CD4-positive, alpha-beta T cell treated with Interleukin-10 for 1 hour (primary cell): ENCODE measurements at places on chromosomes 3 and 15.

DNA sequence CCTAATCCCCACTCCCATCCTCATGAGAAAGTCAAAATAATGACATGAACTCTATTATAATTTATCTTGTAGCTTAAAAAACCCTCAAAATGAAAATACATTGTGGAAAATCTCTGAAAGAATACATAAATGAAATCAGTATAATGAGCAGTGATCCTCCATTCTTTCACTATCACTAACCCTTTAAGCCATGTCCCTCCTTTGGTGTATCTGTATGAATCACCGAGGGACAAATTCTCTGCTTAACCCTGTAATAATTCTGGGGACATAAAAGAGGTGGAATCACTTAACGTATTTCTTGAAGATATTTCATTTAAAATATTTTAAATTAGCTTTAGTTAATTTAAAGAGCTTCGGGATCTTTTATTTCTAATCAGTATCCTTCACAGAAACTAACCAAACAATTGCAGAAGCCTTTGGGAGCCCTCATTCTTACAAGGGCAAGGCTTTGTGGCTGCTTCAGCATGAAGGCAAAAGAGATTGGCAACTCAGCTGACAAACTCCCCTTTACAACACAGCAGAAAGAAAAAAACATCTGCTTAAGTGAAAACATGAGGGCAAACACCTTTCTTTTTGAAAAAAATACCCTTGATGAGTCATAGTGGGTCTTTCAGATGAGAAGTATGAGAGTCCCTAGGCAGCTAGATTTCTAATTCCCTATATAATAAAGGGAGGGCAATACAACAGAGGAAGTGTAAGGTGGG lies 44.0 kb upstream of the ALCAM start:
- DNase-seq: no peak

GRCh38 chr15:69976366-69976994 lies 121.2 kb downstream of the TLE3 start:
- DNase-seq: peak; percentile 41

- no peak for DNase-seq
Measured at GRCh38 chr3:50338965-50339364, 1.7 kb downstream of the RASSF1 start.

- DNase-seq: no peak
Measured at GRCh38 chr3:59186725-59187124, 136.9 kb upstream of the CFAP20DC start.

DNA sequence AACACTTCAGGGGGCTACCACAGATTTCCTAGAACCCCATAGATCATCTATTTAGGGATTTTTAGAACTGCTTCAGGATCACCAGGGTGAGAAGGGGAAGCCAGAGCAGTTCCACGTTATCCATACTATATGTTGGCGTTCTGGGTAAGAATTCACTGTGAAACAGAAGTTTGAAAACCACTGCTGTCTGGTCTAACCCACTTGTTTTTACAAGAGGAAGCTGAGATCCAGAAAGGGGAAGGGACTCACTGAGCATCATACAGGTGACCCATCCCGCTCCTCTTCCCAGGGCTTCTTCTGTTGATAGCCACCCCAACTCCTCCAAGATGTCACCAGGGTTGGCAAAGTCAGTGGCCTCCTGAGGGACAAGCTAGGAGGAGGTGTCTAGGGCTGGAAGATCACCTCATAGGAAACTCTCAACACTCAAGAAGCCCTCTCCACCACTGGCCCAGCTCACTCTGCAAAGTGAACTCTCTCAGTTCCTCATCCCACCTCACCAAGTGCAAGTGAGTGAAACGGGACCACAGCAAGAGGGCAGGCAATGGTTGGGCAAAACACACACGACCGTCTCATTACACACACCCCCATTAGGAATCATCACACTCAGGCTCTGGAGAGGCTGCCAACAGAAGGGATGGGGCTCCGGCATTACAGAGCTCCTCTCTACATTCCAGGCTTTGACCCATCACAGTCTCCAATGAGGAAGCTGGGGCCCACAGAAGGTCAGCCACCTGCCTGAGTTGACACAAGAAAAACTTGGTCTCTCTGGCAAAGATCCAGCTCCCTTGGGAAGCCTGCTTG lies 1.8 kb downstream of the DAPK2 start:
- no peak for DNase-seq

DNA sequence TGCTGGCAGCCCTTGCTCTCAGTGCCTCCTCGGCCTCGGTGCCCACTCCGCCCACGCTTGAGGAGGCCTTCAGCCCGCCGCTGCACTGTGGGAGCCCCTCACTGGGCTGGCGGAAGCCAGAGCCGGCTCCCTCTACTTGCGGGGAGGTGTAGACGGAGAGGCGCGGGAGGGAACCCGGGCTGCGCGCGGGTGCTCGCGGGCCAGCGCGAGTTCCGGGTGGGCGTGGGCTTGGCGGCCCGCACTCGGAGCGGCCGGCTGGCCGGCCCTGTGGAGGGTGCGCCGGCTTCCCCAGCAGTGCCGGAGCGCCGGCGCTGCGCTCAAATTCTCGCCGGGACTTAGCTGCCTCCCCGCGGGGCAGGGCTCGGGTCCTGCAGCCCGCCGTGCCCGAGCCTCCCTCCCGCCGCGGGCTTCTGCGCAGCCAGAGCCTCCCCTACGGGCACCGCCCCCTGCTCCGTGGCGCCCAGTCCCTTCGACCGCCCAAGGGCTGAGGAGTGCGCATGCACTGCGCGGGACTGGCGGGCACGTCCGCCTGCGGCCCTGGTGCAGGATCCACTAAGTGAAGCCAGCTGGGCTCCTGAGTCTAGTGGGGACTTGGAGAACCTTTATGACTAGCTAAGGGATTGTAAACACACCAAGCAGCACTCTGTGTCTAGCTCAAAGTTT lies 231.5 kb downstream of the EFHB start:
- DNase-seq: no peak

DNA sequence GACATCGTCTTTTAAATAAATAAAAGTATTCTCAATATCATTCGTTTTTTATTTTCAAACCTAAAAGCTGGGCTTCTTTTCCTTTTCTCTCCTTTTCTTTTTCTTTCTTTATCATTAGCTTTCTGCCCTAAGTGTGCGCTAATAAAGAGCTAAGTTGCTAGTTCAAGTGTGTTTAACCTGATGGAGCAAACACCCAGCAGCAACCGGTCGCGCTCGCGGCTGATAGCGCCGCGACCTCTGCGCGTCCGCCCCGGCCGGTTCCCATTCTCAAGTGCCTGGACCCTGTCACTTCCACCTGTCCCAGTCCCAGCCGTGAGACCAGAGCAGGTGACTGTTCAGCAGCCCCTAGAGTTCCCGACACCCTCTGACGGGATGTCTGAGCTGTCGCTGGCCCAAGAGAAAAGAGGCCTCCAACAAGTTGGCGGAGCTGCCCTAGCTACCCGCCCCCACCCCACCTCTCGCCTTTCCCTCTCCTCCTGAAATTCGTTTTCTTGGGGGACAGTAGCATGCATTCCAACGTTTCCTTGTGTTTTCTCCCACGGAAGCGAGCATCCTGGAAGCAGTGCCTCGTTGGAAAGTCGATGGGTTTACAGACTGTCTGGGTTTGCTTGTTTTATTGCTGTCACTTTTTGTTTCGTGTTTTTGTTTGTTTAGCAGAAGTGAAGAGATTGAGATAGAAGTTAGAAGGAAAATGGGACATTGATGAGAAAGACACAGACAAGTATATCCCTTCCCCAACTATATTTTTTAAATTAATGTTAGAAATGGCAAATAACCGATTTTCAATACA lies 3.1 kb upstream of the MECOM start:
- DNase-seq: no peak

- DNase-seq: peak; percentile 43
Measured at GRCh38 chr15:82986442-82986780, 401 bp downstream of the RAMAC start.

DNA sequence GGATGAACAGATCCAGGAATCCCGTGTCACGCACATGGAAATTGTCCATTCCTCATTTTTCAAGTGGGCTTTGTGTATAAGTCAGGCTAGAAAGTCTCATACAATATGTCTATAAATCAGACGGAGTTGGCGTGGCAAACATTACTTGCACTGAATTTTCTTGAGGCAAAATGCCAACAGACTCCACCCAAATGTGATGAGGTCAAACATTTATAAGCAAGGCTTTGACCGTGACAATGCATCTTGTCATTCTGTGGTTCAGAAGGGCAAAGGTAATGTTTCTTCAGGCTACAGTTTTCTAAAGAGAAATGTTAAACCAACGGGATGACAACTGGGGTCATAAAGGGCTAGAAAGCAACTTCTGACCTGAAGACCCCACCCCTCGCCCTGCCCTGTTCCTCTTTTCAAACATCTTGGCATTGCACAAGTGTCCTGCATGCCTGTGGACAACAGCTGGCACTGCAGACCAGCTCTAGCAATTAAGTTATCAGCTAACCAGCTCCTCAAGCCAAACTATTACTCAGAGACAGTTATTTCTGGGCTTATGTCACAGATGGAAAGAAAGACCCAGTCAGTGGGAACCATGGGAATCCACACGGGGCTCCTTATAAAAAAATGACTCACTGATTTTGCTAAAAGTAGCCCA lies 36.5 kb upstream of the SPTBN5 start:
- DNase-seq: no peak

DNA sequence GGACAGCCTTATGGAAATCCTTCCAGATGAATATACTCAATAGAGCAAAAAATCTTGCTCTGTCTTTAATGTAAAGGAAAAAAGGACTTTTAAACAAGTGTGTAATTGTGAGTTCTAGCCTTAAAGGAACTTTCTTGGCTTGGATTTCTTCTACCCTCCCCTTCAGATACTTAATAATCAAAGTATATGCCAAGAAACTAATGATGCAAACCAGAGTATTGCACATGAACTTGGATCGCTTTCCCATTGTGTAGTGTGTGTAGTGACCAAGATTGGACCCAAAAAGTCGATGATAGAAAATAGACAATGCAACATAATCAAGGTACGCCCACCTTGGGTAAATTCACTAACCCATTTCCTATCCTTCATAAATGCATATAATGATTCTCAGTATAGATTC lies 123.8 kb downstream of the TIGIT start:
- DNase-seq: no peak

- no peak for DNase-seq
Measured at GRCh38 chr15:71802770-71803169, 7.6 kb upstream of the NR2E3 start.

DNA sequence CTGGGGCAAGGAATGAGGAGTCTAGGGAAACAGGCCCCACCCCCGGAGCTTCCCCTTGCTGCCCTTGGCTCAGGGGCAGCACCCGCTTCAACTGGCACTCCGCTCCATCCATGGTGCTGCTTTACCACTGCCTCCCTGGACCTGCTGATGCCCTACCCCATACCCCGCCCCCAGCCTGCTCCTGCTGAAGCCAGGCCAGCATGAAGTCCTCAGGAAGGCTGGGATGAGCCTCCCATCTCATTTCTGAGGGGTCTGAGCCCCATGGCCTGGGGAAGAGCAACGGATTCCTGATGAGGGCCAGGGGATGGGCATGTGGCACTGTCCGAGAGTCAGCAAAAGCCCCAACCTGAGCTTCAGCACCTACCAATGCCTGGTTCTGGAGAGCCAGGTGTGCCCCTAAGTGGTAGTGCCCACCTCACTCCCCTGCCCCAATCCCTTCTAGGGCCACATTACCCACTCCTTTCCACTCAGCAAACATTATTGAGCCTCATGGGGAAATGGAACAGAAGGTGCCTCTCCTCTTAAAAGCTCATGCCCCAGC lies 21.0 kb downstream of the SEC61A1 start:
- no peak for DNase-seq

DNA sequence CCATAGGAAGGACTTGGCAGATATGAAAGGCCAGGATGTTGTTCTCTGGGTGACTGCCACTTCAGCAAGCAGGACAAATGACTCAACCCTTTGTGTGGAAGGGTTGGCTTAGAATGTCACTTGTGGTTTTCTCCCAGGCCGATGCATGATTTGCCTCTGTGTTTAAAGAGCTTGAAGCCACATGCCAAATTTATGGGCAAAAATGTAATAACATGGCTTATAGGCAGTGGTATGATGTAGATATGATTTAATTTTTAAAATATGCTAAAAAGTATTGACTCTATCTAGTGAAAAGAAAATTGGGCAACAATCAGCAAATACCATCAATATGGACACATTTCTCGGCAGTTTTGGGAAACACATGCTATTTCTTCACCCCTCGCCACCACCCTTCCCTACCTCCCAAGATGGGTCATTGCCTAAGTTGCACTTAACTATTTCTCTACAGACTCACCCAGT lies 114.6 kb downstream of the CYP19A1 start:
- no peak for DNase-seq

DNA sequence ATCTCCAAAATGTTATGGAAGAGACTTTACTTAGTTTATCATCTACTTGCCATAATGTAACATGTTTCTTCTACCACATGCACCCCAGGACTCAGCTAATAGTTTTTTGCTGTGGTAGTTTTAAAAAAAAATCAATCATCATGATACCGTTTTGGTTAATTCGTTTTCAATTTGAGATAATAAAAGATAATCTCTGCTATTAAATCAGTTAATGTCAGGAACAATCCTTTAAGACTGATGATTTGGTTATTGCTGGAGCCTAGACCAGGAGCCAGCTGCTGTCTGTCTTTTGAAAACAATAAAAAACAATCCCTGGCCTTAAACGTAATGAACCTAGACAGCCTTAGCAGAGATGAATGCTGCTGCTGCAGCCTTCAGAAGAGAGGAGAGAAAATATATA lies 403.7 kb downstream of the OXSM start:
- no peak for DNase-seq

DNA sequence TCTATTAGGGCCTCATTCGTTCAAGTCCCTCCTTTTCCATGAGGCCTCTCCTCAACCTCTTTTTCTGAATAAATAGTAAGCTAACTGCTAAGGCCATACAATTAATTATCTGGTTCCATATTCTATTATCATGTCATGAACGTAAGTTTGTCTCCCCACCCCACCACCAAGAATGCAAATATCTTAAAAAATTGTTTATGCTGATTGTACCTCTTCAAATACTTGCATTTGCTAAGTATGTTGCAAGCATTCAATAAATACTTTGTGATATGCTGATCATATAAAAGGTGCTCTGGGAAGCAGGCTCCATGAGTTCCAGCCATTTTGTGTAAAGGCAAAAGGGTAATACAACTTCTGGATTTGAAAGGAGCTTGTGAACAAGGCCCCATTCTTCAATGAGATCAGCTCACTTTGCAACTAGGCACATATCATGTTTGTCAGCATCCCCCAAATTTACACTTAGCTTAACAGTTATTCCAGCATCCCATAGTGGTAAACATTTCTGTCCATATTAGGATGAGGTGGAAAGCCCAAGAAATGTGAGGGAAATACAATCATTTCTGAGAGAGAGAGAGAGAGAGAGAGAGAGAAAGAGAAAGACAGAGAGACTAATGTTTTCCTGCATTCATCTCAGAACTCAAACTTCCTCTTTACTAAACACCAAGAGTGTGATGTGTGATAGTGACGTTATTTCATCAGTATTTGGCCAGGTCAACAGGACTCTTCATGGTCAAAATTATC lies 33.2 kb downstream of the SLC12A8 start:
- DNase-seq: no peak

DNA sequence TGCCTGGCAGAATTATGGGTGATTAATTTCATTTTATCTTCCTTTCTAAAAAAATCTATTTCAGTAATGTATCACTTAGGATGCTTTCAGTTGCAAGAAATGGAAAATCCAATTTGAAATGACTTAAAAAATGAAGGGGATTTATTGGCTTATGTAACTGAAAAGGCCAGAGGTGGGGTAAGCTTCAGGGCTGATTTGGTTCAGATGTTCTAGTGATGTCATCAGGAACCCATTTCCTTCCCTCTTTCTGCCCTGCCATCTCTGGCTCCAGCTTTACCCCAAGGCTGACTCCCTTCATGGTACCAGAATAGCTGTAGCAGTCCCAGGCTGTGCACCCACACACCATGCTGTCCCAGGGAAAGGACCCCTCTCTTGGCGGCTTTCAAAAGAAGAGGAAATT lies 18.5 kb upstream of the REC114 start:
- DNase-seq: no peak

GRCh38 chr3:179819379-179819778 lies 166.5 kb downstream of the USP13 start:
- no peak for DNase-seq
